ENCODE measurements at places on chromosomes 11 and 22.
A peak's percentile ranks its signal among the peaks of the same experiment; 100 is the strongest.

DNA sequence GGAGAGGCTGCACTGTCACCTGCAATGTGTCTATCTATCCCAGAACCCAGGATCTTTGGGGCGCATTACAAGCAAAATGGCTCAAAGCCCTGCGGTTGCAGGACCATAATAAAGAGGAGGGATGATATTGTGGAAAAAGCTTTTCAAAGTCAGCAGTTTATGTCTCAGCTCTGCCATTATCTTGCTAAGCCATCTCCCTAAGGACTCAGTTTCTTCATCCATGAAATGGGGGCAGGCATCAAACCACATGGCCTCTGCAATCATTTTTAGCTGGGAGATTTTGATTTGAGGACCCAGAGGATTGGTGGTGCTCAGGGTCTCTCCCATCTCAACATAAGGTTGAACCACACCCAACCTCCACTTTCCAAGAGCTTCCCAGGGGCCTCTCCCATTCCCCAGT is 513.8 kb downstream of the MIAT start:
- no peak for DNase-seq

GRCh38 chr22:22166941-22167713 is 77.5 kb upstream of the VPREB1 start:
- peak; percentile 17 for DNase-seq

DNA sequence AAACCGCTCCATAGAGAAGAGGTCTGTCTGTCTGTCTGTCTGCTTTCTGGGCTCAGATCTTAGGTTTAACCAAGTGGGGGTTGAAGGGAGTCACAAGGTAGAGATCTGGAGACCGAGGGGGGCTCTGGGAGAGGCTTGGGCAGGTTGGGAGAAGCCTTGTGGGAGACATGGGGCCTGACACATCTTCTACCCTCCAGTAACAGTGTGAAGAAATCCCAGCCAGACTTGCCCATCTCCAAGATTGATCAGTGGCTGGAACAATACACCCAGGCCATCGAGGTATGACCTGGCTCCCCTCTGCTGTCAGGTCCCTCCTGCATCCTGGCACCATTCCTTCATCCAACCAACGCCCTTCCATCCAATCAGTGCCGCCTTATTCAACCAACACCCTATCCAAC is 7.4 kb downstream of the PRR33 start:
- no peak for DNase-seq

- no peak for DNase-seq
These were observed 110.0 kb downstream of the FBXO7 start for GRCh38 chr22:32584650-32585049.

DNA sequence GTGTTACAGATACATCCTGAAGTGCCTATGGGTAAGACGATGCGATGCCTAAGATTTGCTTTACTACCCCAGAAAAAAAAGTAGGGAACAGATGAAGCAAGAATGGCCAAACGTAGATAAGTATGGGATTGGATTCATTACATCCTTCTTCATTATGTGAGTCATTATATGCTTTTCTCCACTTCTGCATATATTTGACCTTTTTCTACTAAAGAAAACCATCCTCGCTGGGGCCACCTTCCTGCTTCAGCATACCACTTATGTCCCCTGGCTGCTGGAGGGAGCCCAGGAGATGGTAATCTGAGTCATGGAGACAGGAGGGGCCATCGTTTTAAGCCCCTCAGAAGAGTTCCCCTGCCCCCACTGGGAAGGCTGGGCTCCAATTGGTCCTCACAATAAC is 14.4 kb upstream of the KLHL35 start:
- DNase-seq: no peak

GRCh38 chr11:103584021-103584420 is 452.4 kb upstream of the DDI1 start:
- DNase-seq: no peak

- DNase-seq: no peak
These were observed 151.9 kb upstream of the NECTIN1 start for GRCh38 chr11:119880873-119881272.

DNA sequence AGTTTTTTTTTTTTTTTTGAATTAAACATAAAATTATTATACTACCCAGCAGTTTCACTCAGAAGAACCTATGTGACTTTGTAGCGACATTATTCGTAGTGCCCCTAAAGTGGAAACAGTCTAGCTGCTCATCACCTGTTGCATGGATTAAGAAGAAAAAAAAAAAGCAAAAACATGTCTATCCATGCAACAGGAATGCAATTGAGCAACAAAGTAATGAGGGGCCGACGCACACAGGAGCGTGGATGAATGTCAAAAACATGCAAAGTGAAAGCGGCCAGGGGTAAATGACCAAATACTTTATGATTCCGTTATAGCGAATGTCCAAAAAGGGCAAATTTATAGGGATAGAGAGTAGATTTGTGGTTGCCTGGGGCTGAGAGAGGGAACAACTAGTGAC is 16.3 kb downstream of the MYO18B start:
- no peak for DNase-seq

- no peak for DNase-seq
These were observed 16.8 kb downstream of the MUC2 start for GRCh38 chr11:1091332-1092083.

GRCh38 chr11:6617315-6617781 is 1.9 kb downstream of the TPP1 start:
- no peak for DNase-seq

DNA sequence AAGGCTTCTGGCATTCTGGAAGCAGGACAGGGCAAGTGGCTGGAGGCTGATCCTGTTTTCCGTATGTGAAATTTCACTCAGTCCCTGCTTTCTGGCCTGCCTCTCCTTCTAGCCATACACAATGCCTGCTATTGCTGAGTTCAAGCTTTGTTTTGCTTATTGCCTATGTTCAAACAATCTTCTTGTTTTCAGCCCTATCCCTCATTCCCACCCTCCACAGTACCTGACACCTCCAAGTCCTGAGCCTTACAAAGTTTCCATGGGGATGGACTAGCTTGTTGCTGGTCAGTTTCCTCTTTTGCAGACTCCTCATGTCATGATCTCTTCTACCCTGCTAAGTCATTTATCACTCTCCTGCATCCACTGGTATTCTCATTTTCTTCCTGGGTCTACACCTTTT is 38.1 kb downstream of the FAM76B start:
- no peak for DNase-seq

DNA sequence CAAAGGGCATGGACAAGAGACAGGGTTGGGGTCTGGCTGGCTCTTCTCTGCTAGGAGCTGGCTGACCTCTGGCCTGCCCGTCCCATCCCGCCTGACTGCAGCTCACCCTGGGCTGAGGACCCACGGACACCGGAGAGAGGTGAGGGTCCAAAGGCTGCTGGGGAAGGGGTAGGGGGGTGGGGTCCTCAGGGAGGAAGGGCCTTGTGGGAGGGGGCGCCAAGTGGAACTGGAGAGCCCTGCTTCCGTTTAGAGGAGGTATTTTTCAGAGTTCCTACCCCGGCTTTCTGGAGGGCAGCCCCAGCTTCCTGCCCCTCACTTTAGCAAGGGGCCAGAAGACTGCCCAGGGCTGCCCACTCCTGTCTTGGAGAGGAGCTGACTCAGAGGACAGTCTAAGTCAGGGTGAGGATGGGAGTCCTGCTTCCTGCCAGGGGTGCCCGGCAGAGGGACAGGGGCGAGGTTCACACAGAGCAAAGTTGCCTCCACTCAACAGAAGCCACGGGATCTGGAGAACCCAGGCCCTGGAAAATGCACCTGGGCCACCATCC is 7.1 kb downstream of the LARGE2 start:
- DNase-seq: no peak

DNA sequence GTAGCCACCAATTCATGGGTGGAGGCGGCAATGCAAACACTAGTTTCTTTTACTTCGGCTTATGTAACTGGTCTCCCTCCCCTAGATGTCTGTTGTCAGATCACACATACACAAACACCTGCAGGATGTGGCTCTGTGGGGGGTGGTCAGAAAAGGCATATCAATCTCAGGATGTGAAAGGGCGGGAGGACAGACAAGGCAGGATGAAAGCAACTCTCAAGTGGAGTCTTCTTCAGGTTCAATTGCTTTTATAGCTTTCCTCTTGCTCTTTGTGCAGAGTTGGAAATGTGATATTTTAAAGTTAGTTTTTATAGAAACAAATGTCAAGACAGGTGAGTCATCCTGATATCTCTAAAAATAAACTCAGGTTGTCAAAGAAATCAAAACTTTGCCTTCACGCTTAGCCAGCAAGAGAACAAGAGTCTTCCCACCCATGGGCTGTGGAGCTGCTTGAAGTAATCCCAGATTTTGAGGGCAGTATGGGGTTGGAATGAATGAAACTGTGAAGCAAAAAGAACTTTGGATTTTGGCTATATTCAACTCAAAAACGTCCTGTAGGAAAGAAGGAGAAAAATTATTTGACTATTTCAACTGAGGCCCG is 423.4 kb downstream of the GUCY1A2 start:
- DNase-seq: peak; percentile 96

DNA sequence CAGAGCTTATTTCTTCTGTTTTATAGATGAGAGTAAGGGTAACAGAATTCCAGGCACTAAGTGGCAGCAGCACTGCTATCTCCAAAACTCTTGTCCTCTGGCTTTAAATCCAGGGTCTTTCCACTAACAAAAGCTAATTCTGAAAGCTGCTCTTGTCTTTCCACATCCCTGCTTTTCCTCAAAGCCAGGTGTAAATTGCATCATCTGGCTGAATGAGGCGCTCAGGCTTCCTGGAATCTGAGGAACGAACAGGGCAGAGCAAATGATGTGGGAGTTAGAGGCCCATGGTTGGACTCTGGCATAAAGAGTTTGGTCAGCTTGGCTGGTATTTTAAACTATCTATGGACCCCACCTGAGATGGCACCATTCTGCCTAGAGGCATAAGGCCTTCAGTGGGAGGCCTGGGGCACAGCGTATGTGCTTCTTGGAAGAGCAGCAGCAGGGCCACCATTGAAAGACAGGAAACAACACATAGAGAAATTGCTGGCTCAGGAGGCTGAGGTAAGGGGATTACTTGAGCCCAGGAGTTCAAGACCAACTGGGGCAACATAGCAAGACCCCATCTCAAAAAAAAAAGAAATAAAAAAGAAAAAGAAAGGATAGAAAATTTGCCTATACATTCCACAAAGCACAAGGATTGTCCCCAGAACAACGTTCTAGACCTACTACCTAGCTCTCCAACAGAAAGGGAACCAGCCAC is 1.9 kb downstream of the KCNJ5 start:
- DNase-seq: no peak

DNA sequence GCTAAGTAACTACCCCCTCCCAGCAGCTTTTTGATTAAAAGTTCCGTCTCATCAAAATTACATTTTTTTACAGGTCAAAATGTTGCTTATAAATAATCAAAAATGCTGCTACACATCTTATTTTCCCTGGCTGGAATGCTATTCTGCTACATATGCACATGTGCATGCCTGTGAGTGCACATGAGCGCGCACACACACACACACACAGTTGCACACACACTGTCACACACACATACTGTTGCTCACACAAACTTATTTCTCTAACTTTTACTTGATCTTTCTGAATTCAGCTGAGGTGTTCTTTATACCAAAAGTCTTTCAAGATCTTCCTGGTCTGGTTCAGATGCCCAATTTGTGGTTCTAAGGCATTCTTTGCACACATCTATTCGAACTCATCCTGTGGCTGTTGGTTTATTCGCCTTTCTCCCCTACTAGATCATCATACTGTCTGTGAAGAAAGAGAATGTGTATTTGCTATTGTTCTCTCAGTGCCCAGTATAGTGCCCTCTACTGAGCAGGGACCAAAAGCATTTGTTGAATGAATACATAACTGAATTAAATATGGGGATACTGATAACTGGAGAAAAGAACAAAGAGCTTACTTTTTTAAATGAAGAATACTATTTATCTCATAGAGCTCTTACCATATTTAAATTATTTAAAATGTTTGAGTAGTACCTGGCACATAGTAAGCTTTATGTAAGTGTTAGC is 68.1 kb upstream of the CCDC179 start:
- no peak for DNase-seq

DNA sequence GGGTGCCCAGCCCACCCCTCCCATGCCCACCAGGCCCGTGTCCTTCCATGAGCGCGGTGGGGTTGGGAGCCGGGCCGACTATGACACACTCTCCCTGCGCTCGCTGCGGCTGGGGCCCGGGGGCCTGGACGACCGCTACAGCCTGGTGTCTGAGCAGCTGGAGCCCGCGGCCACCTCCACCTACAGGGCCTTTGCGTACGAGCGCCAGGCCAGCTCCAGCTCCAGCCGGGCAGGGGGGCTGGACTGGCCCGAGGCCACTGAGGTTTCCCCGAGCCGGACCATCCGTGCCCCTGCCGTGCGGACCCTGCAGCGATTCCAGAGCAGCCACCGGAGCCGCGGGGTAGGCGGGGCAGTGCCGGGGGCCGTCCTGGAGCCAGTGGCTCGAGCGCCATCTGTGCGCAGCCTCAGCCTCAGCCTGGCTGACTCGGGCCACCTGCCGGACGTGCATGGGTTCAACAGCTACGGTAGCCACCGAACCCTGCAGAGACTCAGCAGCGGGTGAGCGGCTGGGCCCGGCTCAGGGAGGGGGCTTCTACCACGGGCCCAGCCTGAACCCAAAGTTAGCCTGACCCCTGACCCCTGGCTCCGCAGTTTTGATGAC is 3.0 kb downstream of the PKP3 start:
- no peak for DNase-seq

GRCh38 chr11:27088353-27088752 is 47.7 kb downstream of the BBOX1 start:
- no peak for DNase-seq

DNA sequence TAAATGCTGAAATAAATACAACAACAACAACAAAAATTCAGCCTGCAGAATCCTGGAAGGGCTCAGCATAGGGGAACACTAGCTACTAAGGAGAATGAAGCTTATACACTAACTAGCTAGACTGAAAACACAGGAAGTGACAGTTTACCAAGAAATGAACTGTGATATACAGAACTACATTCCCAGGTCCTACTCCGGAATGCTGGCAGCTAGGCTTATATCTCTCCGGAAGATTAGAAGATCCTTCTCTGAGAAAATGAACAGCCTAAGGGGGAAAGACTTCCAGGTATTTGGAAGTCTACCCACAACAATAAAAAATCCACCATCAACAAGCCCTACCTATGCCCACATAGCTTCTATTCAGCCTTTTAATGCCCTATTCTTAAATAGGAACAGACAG is 31.0 kb downstream of the CCDC34 start:
- no peak for DNase-seq

DNA sequence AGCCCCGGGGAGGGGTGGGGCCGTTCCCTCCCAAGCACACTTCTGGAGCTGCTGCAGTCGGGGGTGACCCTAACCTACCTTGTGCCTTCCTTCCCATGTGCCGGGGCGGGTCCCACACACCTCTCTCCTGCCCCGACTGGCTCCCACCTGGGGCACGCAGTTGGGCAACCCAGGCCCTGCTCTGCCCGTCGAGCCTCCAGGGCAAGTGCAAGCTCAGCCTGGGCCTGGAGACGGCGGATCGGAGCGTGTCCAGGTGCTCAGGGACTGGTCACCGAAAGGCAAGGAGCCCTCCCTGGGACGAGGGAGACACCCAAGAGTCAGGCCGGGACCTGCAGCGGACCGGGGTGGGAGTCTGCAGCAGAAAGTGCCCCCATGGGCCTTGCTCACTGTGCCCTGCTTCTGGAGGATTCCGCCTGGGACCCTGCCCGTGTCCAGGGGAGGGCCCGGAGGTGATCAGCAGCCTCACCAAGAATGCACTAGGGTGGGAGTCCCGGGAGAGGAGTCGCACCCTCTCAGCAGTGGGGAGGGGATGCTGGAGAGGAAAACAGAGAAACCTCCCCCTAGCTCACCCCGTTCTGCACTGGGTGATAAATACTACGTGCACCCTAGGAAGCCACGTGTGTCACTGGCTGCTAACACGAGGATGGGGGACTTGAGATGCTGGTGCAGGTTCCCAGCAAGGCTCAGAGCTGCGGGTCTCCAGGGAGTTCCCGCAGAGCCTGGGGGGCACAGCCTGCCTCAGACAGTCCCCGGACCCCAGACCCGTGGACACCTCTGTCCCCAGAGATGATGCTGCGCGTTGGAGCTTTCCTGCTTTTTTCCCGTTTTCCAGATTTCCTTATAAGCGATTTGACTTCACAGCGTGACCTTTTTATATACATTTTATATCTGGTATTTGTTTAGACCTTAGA is 5.2 kb upstream of the GATD1 start:
- no peak for DNase-seq
